Hematopoietic multipotent progenitor cell treated with erythropoietin and hydrocortisone succinate and interleukin-3 and kit ligand, for 15 days (in vitro differentiated cells): ENCODE measurements at places on chromosomes 6 and 20.

- DNase-seq, result no peak
These were observed 35.1 kb upstream of the HS3ST5 start for GRCh38 chr6:114377881-114378280.

GRCh38 chr6:117267054-117267347 is 1.6 kb downstream of the VGLL2 start:
- DNase-seq, result no peak

DNA sequence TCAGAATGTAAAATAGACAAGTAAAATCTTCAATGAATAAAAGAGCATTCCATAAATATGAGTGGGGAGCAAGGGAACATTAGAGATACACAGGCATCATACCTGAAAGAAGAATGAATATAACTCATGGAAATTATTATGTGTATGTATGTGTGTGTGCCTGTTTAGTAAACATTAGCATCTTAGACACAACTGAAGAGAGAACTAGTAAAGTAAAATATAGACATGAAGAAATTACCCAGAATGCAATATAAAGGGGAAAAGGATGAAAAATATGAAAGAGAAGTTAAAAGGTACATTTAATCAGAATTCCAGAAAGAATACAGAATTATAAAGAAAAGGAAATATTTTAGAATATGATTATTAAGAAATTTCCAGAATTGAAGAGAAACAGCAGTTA is 264.3 kb downstream of the KCNQ5 start:
- DNase-seq, result no peak

- no peak for DNase-seq
These were observed 2.8 kb upstream of the GINM1 start for GRCh38 chr6:149563203-149563927.

GRCh38 chr6:149887343-149887742 is 10.6 kb downstream of the RAET1E start:
- peak; percentile 34 for DNase-seq

- DNase-seq, result no peak
These were observed 14.3 kb upstream of the ELOVL2 start for GRCh38 chr6:11058406-11058805.

GRCh38 chr6:2353412-2354137 is 108.2 kb upstream of the GMDS start:
- peak; percentile 35 for DNase-seq

- DNase-seq, result no peak
These were observed 164.1 kb downstream of the FRK start for GRCh38 chr6:115896538-115897129.

- DNase-seq, result no peak
These were observed 34.9 kb upstream of the ALDH8A1 start for GRCh38 chr6:134984821-134985220.

GRCh38 chr20:4726710-4727397 is 5.1 kb downstream of the PRND start:
- no peak for DNase-seq

DNA sequence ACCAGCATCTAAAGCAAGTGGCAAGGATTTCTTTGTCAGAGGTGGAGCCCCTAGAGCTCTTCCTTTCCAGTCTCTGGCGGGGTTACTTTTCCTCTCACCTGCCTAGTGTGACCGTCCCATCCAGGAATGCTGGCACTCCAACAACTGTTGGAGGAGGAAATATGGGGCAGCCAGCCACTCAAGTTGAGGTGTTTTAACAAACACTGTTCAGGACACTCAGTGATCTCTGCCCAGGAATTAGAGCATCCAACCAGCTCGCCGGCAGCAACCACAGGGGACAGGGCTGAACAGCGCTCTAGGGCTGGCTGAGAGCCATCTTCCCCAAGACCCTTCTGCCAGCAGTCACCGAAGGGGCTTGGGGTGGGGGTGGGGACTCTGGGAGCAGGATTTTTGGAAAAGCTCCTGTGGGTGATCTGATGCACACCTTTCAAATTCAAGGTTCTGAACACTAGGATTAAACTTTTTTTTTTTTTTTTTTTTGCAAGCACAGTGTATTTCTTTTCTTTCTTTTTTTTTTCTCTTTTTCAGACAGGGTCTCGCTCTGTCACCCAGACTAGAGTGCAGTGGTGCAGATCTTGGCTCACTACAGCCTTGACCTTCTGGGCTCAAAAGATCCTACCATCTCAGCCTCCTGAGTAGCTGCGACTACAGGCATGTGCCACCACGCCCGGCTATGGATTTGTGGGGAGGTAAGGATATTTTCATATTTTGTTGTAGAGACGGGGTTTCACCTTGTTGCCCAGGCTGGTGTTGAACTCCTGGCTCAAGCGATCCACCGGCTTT is 28.4 kb upstream of the KCNK16 start:
- DNase-seq, result no peak

- no peak for DNase-seq
These were observed 10.5 kb downstream of the NT5E start for GRCh38 chr6:85460154-85460920.

DNA sequence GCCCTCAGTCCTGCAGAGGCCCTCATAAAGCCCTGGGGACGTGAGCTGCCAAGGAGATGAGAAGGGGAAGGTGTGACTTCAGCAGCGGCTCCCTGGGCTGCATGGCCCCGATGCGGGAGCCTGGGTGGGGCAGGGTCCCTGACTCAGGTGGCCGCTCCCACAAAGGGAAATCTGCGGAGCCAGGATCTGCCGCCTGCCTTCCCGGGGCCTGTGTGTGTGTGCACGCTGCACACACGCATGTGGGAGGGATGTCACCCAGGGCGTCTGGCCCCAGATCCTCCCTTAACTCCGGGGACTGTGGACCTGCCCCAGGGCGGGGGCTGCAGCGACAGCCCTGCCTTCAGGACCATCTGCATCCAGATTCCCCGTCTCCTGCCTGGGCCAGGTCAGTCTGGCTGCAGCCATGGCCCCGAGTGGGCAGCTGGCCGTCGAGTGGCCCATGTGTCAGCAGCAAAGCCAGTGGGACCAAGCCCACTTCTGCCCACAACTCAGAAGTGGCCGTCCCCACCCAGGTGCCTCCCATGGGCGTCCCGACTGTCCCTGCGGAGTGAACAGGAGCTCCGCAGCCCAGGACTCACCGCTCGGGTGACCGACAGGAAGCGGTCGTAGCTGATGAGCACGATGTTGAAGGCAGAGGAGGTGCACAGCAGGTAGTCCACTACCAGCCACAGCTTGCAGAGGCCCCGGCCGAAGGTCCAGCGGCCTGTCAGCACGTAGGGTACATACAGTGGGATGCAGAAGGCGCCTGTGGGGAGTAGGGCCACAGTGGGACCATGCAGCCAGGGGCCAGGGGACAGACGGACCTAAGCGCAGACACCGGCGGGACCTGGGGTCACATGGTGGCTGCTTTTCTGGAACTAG is 1.9 kb downstream of the HRH3 start:
- no peak for DNase-seq
